ENCODE measurements at places on chromosomes 16 and 17.

DNA sequence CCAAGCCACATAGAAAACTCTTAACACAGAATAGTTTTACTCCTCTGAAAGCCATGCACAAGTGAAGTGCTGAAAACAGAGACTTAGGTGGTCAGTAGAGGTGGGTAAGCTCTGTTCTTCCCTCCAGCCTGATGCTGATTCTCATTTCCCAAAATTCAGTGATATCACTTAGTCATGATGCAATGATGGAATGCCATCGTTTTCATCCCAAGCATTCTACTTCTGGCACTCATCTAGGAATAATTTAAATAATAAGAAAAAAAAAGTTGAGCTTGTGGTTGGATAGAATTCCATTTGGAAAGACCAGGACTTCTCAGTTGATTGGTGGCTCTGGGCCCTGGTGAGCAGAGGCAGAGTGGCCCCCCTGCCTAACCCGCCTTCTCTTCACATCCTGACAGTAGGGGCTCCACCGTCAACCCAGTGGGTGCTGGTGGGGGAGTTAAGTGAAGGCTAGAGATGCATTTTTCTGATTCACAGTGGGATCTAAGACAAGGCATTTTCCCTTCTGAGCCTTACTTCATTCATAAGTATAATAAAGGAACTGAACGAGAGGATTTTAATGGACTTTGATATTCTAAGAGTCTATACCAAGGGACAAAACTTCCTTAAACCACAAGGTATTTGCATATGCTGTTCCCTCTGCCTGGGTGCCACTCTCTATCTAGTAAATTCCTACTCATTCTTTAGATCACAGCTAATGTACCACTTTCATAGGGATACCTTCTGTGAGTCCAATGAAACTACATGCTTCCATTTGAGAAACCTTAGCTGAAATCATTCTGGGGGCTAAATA lies 310.3 kb upstream of the DYNLRB2 start:
- DNase-seq = no peak

- no peak for DNase-seq
Measured at GRCh38 chr17:32742681-32743538, 134.0 kb downstream of the MYO1D start.

- DNase-seq = no peak
Measured at GRCh38 chr17:12227547-12227946, 206.9 kb downstream of the MAP2K4 start.

GRCh38 chr16:12206098-12206748 lies 229.7 kb downstream of the SNX29 start:
- no peak for DNase-seq

DNA sequence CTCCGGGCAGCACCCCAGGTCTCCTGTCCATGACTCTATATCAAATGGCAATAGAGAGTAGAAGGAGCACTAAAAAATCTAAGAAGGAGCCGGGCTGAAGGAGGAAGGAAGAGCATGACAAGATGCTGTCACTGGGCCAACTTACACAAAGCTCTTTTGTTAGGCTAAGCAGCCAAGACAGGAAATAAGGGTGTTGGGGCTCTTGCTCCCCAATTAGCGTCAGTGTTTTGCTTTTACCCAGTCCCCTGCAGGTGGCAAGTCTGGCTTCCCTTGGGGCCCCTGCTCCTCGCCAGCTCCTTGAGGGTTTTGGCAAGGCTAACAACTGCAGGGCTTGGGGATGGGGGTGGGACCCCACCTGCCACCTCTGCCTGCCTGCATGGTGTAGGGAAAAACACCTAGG lies 120.5 kb downstream of the CCT6B start:
- no peak for DNase-seq

DNA sequence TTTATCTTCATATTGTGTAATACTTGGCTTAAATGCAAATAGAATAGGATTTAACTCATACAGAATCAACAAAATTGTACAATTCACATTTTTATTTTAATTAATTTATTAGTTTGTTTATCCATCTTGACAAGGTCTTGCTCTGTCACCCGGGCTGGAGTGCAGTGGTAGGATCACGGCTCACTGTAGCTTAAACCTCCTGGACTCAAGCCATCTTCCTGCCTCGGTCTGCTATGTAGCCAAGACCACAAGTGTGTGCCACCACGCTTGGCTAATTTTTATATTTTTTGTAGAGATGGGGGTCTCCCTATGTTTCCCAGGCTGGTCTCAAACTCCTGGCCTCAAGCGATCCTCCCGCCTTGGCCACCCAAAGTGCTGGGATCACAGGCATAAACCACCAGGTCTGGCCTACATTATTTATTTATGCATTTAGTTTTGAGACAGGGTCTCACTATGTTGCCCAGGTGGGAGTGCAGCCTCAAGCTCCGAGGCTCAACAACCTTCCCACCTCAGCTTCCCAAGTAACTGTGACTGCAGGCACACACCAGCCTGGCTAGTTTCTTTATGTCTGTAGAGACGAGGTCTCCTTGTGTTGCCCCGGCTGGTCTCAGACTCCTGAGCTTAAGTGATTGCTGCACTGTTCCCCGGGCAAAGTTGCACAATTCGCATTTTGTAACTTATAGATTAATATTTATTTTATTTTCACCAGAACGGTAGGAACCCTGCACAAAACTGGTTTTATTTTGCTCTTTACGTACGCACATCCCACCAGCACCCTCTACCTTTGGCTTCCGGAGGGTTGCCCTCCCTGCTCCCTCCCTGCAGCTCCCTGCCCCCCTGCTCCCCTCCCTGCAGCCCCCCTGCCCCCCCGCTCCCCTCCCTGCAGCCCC lies 4.9 kb downstream of the DPEP1 start:
- DNase-seq = no peak

DNA sequence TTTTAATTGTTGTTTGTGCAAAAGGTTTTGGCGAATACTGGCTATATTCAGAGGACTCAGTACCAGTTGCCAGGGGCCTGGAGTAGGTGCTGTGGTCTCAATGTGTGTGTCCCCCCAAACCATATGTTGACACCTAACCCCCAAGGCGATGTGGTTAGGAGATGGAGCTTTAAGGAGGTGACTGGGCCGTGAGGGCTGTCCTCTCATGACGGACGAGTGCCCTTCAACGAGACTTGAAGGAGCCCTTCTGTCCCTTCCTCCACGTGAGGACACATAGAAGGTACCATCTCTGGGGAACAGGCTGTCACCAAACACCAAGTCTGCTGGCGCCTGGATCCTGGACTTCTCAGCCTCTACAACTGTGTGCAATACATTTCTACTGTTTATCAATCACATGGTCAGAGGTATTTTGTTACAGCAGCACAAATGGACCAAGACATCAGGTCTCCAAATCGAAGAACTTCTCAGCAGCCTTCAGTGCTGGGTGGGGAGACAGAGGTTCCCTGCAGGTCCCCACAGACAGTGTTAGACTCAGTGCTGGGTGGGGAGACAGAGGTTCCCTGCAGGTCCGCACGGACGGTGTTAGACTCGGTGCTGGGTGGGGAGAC lies 24.8 kb upstream of the METRNL start:
- DNase-seq = peak; percentile 8

DNA sequence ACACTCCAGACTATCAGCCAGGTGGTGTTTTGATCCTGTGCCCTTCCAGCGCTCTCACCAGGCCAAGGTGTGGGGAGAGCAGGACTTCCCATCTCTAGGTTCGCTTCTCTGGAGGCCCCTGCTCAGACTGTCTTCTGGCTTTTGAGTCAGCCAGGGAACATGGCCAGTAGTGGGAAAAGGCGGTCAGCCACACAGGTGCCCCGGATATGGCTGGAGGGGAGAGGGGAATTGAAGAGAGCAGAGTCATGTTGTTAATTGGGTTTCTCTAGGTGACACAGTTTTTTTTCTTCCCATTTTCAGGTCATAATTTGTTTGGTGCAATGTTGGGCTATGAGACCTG lies 1.5 kb downstream of the MINK1 start:
- no peak for DNase-seq

DNA sequence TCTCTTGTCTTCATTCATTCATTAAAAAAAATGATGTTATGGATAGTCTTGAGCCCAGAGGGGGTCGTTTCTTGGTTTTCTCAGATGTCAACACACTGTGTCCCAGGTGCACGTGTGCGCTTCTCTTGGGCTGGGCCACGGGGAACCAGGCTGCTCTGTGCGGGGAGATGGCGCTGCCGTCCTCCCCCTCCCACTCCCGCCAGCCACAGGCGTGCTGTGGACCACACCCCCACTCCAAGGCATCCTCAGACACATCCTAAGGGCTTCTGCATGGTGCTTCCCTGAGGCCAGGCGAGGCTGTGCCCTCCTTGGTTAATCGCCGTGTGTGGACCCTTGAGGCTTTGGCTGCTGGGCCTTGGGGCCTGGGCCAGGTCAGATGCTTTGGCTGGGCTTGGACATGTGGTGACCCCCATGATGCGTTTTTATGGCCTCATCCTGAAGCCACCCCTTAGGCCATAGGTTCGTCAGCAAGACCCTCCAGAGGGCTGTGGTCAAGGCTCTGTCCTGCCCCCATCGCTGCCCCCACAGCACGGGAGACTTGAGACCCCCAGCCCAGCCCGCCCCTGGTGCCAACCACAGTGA lies 245.7 kb upstream of the CIBAR2 start:
- DNase-seq = no peak

GRCh38 chr16:23821875-23822688 lies 13.7 kb upstream of the PRKCB start:
- no peak for DNase-seq

- no peak for DNase-seq
Measured at GRCh38 chr17:5631958-5632590, 47.8 kb upstream of the NLRP1 start.

- peak; percentile 63 for DNase-seq
Measured at GRCh38 chr16:9259914-9260608, 168.6 kb downstream of the HAPSTR1 start.

- no peak for DNase-seq
Measured at GRCh38 chr16:31386157-31386984, 6.8 kb upstream of the ITGAD start.

- no peak for DNase-seq
Measured at GRCh38 chr16:51624080-51624775, 473.2 kb upstream of the SALL1 start.

DNA sequence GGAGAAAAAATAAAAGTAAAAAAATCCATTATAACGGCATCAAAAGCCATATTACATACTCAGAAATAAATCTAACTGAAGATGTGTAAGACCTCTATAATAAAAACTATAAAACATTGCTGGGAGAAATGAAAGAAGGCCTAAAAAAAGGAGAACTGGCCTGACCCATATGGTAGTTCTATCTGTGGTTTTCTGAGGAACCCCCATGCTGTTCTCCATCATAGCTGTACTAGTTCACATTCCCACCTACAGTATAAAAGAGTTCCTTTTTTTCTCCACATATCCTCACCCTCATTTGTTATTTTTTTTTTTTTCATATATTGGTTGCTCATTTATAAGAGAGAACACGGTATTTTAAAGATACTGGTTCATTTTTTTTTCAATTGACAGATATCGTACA lies 191.8 kb downstream of the STX8 start:
- DNase-seq = no peak

GRCh38 chr16:24652803-24653202 lies 76.6 kb upstream of the TNRC6A start:
- no peak for DNase-seq

DNA sequence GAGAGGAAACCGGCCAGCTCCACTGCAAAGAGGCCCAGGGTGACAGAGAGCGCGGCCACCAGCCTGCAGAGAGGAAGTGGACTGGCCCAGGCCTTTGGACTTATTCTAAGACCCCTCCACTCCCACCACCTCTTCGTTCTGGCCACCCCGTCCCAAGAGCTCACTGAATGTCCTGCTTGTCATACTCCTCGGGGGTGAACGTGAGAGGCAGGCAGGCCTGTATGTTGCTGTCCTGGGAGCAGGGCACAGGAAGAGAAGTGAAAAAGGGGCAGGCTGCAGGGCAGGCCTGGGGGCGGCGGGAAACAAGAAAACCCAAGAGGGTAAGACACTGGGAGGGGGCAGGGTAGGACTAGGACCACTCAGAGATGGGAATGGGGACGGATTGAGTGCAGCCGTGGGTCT lies 384 bp downstream of the TMEM107 start:
- DNase-seq = no peak

DNA sequence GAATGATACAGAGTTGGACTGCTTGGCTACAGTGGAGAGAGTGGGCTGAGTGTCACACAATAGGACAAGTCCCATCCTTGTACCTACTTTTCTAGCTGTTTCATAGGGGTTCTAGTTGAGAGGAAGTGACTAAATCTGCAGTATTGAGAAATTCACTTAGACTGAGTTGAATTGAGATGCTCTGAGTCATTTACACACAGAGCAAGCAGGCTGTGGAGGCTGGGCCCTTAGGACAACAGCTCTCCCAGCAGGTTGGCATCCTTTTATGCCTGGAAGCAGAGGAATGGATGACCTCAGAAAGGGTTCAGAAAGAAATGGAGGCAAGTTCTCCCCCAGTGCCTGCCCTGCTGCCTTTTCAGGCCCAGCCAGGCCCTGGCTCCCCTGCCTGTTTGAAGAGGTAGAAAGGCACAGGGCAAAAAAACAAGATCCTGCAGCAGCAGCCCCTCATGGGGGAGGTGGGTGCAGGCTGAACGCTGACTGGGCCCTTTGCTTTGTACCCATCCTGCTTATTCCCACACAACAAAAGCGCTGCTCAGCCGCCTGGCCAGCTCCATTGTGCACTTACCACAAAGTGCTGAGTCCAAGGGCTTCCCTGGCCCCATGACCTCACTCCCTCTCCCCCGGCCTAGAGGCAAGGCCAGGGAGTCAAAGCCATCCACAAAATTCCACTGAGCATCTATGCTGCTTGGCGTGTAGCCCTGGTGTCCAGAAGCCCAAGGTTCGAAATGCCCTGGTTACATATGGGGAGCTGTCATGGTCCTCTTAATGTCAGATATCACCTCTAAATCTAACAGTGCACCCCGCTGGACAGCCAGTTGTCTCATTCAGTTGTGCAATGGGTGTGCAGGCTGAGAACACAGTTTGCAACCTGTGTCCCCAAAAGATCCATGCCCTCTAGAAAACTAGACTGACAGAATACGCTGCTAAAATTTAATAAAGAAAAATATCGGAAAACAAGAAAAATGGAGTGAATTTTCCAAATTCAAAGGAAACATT lies 5.4 kb upstream of the CRYBA1 start:
- DNase-seq = no peak

GRCh38 chr17:11991461-11991860 lies 5.8 kb downstream of the ZNF18 start:
- DNase-seq = no peak

Data from right lobe of liver (tissue), 6 donors.